ENCODE measurements at places on chromosomes 6 and 20.

DNA sequence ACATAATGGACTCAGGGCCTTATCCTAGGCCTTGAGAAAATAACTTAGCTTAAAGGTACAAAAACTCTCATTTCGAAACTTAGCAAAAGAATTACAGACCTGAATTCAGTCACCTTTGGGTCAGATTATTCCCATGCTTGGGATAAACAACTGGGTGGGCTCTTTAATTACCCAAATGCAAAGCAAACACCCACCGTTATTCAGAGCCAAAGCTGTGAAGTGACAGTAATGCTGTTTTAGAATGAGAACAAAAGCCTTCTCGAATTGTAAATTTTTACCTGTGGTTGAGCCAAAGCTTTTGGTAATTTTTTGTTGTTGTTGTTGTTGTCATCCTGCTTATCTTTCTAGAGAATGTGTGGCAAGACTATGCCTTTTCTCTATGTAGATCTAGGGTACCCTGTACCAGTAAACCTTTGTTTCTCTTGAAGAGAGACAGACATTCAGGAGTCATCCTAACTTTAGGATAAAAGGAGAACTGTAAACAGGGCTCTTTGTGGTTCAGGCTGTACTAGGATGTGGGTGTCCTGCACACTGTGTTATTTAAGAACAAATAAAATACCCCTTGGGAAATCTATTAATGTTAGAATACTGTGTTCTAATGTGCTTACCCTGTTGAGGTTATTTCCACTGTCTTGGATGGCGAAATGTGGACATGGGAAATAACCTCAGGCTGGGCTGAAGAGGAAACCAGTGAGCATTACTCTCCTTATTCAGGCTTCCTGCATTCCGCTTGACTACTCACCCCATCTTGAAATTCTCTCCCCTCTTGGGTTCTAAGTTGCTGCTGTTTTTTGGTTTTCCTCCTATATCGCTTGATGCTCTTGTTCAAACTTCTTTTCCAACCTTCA, 480.7 kb downstream of the CD83 start:
- DNase-seq = no peak

GRCh38 chr6:124963831-124964763, 1.9 kb downstream of the RNF217 start:
- DNase-seq = peak; percentile 26

DNA sequence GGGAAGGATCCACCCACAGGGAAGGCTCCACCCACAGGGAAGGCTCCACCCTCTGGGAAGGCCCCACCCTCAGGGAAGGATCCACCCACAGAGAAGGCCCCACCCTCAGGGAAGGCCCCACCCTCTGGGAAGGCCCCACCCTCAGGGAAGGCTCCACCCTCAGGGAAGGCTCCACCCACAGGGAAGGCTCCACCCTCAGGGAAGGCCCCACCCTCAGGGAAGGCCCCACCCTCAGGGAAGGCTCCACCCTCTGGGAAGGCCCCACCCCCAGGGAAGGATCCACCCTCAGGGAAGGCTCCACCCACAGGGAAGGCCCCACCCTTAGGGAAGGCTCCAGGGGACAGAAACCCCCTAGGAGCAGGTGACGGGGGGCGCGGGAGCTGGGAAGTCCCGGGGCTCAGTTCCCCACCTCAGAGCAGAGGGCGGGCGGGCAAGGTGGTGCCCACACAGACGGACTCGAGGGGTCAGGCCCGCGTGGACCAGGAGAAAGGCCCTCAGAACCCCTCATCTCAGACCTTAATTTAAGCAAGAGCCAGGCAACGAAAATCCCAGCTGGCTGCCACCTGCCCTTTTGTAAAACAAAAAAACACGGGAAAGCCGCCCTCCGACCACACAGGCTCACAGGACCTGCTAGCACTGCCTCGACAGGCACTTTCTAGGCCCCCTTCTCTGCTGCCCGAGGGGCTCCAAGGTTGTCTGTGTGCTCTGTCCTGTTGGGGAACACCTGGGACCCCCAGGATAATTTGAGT, 39.7 kb downstream of the KCNQ2 start:
- DNase-seq = no peak

- no peak for DNase-seq
Observed at GRCh38 chr6:1952740-1953360, 292.6 kb downstream of the GMDS start.

- no peak for DNase-seq
Observed at GRCh38 chr6:126716032-126716431, 376.1 kb downstream of the CENPW start.

GRCh38 chr6:93574299-93574698, 154.9 kb upstream of the EPHA7 start:
- DNase-seq = no peak

GRCh38 chr20:63311833-63312243, 18.9 kb downstream of the COL20A1 start:
- no peak for DNase-seq

- no peak for DNase-seq
Observed at GRCh38 chr6:169887529-169888140, 136.2 kb downstream of the ERMARD start.

GRCh38 chr6:52644253-52644652, 26.7 kb upstream of the TMEM14A start:
- DNase-seq = no peak

GRCh38 chr20:51727872-51728271, 40.3 kb downstream of the ATP9A start:
- DNase-seq = no peak

GRCh38 chr6:36886950-36887618, 1.3 kb downstream of the C6orf89 start:
- no peak for DNase-seq

- DNase-seq = peak; percentile 13
Observed at GRCh38 chr6:28446818-28447511, 3.7 kb upstream of the ZSCAN23 start.

GRCh38 chr6:36387440-36388303, at the start of gene ETV7:
Gene ETV7 (minus strand): TSS chr6:36387669. CDS start chr6:36387541, 128 bp downstream.
- DNase-seq = no peak

DNA sequence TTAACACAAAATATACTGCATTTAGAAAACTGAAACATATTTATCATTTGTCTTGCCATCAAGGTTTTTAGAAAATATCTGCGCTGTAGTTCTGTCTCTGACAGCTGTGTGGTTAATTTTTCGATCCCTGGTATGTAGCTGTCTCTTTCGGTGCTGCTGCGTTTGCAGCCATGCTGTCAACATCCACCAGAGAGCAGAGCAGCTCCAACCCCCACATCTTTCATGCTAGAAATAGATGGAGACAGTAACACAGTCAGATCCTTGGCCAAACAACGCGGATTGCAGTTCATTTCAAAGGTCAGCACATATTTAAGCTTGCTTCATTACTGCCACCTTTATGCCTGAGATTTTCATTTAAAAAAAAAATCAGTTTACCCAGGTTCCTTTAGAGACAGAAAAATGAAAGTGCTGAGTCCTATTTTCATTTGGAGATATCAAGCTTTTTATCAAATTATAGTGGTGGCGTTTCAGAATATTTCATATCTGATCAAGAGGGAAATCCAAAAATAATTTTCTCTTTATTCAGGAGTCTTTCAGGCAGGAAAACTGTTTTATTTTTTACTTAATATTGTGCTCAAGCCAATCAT, 157.7 kb upstream of the MMS22L start:
- DNase-seq = peak; percentile 29

GRCh38 chr6:45736134-45736533, 279.5 kb downstream of the CLIC5 start:
- no peak for DNase-seq

- DNase-seq = no peak
Observed at GRCh38 chr20:10476319-10476724, 41.2 kb downstream of the SLX4IP start.

DNA sequence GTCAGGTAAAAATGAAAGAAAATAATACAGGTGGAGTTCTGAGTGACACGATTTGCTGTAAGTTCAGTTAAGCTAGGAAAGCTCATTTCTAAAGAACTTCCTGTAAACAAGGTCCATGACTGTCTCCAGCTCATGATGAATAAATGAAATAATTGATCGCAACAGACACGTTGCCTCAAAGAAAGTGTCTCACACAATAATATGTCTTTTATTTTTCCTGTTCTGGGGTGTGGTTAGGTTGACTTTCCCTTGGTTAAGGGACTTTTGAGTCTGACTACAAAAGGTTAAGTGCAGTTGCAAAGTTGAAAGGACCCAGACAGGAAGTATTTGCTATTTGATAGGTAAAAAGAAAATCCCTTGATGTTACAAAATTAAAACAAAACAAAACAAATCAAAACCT, 304.2 kb upstream of the PRDM1 start:
- no peak for DNase-seq

DNA sequence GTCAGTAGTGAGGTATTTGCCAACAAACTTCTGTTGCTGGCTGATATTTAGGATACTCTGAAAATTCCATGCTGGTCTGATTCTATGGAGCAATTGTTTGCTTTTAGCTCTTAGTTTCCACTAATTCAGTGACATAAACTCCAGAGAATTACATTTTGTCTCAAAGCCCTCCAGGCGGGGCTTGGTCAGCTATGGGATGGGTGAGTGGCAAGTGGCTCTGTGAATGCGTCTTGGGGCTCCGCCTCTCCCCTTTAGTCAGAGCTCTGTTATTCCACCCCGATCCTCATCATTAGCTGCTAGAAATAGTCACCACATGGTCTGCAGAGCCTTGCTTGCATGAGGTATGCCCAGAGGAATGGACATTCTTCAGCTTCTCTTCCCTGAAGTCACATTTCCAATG, 540.6 kb downstream of the QKI start:
- no peak for DNase-seq

DNA sequence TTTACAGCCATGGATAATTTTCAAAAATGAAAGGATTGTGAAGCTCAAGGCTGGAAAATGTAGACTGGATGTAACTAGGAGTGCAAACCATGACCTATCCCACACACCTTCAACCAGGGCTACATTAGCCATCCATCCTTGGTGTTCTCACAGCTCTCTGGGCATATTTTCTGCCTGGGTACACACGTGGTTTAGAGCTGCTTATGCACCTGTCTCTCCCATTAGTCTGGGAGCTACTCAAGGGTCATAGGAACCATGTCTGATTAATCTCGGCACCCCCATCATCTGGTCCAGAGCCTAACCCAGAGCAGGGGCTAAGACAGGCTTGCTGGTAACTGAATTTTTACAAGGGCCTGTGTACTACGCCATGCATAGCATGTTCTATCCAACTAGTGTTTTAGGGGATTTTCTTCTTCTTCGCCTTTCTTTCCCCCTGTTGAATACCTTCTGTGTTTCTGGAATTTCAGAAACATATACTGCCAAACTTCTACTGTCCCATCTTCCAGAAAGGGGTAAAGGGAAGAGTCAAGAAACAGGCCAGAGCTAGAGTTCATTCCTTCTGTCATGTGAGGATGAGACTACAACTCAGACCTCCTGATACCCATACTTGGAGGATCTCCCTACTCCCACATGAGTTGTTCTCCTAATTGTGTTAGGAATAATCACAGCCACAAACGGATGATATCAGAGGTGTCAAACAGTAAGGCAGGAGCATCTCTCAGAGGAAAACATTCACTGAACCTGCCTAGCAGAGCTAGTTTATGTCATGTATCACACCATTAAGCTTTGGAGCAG, 25.4 kb upstream of the FAM83C start:
- no peak for DNase-seq

GRCh38 chr20:43987531-43987930, 72.9 kb downstream of the TOX2 start:
- no peak for DNase-seq

DNA sequence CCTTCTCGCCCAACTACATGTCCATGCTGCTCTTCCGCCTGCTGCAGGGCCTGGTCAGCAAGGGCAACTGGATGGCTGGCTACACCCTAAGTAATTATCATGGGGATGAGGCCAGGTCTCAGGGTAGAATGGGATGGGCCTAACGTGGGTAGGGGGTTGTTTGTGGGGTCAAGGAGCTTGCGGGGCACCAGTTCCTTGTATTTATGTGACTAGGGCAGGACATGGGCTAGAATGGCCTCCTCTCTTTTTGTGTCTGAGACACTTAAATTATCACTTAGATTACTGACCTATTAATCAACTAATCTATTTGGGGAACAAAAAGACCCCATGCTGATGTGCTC, 10.7 kb downstream of the SLC22A1 start:
- DNase-seq = no peak

- DNase-seq = no peak
Observed at GRCh38 chr20:33822423-33822822, 11.3 kb downstream of the CHMP4B start.

DNA sequence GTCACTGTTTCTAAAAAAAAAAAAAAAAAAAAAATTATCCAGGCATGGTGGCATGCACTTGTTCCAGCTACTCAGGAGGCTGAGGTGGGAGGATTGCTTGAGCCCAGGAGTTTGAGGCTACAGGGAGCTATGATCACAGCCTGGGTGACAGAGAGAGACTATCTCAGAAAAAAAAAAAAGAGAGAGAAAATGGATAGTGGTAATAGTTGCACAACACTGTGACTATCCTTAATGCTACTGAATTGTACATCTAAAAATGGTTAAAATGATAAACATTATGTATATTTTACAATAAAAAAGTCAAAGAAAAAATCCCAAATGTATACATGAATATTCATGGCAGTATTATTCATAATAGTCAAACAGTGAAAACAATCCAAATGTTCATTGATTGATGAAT, 23.0 kb downstream of the FERMT1 start:
- no peak for DNase-seq

DNA sequence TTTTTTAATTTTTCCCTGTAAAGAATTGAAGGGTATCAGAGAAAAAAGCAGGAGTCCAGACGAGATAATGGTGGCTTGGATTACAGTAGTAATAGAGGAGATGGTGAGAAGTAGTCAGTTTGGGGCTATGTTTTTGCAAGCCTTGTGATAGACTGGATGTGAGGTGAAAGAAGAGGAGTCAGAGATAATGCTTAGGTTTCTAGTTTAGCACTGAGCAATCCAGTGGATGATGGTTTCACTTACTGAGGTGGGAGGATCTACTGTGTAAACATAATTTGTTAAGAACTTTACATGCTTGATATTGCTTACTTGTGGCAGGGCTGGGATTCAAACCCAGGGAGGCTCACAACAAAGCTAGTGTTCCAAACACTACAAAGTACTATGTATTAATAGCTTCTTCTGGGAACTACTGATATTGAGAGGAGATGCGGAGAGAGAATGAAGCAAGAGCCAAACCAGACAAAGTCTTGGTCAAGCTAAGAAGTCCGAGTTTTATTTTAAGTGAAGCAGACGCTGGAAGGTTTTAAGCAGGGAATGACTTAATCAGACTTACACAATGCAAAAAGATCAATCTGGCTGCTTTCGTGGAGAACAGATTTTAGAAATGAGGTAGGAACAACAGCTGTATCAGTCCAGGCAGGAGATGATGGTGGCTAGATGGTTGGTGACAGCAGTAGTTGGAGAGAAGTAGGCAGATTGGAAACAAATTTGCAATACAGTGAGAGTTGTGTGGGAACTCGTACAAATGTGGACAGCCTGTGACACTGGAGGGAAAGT, 58.0 kb downstream of the ZFAND3 start:
- no peak for DNase-seq

DNA sequence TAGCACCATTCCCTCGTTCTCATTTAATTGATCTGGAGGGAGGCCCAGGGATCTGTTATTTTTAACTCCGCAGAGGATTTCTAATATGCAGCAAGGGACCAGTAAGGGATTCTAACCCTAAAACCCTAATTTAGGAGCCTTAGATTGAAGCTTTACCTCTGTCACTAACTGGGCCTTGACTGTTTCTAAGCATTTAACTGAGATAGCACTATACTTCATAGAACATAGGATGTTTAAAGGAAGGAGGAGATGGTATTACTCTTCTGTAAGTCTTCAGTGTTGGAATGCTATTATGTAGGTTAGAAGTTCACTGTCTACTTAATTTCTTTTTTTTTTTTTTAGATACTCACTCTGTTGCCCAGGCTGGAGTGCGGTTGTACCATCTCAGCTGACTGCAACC, 242.5 kb downstream of the ZFAND3 start:
- no peak for DNase-seq
